ENCODE measurements at places on chromosomes 1 and 21. TPM values are rescaled to one million over a fixed set of nuclear protein-coding genes. Genes with fewer than 3 reads are reported as not detected.

The KCNE1 gene
- 0.11 TPM for total RNA-seq

DNA sequence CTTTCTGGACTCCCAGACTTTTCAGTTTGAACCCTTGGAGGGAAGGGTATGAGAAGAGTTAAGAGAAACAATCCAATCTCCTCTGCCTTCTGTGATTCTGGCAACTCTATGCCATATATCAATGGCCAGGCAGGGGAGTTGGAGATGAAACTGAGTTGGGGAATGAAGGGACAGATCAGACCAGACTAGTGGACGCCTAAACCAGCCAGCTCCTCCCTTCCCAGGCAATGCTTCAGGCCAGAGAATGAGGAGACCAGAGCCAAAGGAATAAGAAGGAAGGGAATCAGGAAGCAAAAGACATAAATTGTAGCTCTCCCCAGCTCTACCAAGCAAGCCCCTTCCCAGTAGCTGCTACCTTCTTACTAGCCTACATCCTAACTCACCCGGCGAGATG, 22.7 kb downstream of the PLEKHA6 start:
- H3K4me3 ChIP-seq: no peak overlapping the region
- H3K36me3 ChIP-seq: no peaks in the 10 kb centered on the region
- DNase-seq: no peak
- no peaks in the 10 kb centered on the region for H3K4me1 ChIP-seq

- H3K27ac ChIP-seq: no peak overlapping the region
- peaks cover 21% of the 10 kb centered on the region for H3K36me3 ChIP-seq
- no peaks in the 10 kb centered on the region for H3K4me1 ChIP-seq
Observed at GRCh38 chr1:246658567-246658966, 65.6 kb upstream of the SCCPDH start.

The KRTAP13-1 gene
- not detected for total RNA-seq

DNA sequence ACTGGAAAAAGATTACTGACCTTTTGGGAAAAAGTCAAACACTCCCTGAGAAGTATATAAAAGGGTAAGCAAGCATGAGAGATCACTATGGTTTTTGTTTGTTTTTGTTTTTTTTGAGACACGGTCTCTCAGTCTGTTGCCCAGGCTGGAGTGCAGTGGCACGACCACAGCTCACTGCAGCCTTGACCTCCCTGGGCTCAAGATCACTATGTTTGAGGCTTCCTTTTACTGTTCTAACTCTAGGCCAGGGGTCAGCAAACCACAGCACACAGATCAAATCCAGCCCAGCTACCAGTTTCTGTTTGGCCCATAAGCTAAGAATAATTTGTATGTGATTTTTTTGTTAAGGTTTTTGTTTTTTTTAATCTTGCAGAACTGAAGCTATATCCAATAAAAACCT, 25.7 kb downstream of the PSMB4 start:
- H3K4me3 ChIP-seq: no peak overlapping the region
- no peaks in the 10 kb centered on the region for H3K4me1 ChIP-seq
- peaks cover 58% of the 10 kb centered on the region for H3K36me3 ChIP-seq
- no peak for DNase-seq
- H3K27ac ChIP-seq: no peak overlapping the region
- no peaks in the 10 kb centered on the region for H3K27me3 ChIP-seq

DNA sequence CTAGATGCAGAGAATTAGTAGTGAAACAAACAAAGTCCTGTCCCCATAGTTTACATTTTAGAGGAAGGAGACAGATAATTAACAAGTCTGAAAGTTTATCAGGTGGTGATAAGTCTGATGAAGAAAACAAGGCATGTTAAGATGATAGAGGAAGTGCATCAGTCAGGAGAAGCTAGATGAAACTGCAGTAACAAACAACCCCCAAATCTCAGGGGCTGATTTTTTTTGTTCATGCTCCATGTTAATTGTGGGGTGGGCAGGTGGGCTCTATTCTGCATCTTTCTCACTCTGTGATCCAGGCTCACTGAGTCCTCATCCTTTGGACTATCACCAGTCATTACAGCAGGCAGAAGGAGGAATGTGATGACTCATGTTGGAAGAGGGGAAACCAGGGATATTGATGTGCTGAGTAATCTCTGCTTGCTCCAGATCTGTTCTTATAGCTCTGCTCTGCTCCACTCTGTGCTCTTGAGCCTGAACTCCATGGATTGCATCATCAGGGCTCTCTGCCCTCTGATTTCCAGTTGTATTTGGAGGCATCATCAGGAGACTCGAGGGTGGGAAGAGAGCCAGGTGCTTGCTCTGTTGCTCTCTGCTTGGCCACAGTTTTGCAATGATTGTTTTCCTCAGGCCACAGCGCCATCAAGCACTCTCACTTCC, 166.9 kb downstream of the IER5 start:
- H3K27ac ChIP-seq: no peak overlapping the region
- no peaks in the 10 kb centered on the region for H3K27me3 ChIP-seq
- H3K4me1 ChIP-seq: no peaks in the 10 kb centered on the region
- DNase-seq: no peak
- no peak overlapping the region for H3K4me3 ChIP-seq
- H3K36me3 ChIP-seq: no peaks in the 10 kb centered on the region
